AG04449 (cell line): ENCODE measurements at places on chromosomes 4 and X.

GRCh38 chr4:116016201-116016600 lies 902.8 kb upstream of the NDST4 start:
- DNase-seq = no peak

GRCh38 chr4:128574706-128575105 lies 234.8 kb upstream of the JADE1 start:
- peak; percentile 34 for DNase-seq

- no peak for DNase-seq
Observed at GRCh38 chr4:8643986-8644385, 51.4 kb downstream of the CPZ start.

GRCh38 chrX:67094061-67094460 lies 449.8 kb upstream of the AR start:
- DNase-seq = no peak

DNA sequence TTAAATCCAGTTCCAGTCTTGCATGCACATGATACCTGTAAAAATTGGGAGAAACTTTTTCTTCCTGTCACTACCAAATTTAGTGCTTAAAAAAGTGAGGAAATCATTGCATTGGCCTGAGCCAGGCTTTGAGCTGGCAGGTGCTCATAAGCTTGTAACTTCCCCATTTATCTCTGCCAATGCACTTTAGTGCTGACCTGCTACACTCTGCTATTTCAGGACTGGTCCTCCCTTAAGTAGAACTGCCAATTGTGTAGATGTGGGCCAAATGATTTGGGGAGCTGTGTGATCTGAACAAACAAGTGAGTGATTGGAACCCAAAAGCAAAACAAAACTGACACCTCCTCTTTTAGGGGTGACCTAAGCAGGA lies 51.8 kb downstream of the ZNF827 start:
- no peak for DNase-seq

DNA sequence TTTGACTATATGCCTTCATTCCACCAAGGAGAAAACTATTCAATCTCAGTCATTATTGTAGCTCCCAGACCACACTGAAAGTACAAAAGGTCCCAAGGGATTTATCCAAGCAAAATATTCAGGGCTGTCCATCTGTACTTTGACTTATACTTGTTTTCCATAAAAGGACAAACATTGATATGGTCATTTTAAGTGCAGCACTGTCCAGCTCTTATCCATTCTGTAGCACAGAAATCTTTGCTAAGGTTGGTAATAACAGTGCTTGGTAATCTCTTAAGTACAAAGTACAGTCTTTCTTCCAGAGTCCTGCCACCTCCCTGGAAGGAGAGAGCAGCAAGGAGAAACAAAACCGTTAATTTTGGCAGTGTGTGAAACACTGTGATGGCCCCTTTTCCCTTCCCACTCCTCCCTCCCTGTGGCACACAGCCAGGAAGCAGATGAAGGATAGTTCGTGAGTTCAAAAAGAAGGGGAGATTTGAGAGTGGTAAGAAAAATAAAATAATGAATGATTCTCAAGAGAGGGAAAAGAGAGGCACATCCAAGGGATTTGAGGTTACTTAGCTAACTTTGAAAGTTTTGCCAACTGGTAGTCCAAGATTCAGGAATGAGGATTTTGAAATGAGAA lies 6.8 kb upstream of the CXCL2 start:
- DNase-seq = no peak

GRCh38 chr4:188960411-188961093 lies 821.3 kb downstream of the TRIML1 start:
- DNase-seq = peak; percentile 29

DNA sequence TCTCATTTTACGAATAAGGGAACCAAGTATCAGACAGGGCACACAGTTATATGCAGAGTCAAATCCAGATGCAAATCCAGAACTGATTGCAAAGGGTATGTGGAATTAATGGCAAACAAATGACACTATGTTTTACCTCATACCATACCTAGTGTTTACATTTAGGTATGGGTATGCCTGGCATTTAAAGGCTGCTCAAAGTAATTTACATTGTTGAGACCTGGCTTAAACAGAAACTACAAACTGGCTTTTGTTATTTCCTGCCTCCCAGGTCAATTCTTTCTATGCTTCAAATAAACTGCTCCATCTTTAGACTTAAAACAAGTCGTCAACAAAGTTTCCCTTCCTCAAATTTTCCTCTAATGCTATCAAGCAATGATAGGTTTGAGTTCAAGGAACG lies 33.7 kb downstream of the ANKRD17 start:
- no peak for DNase-seq

DNA sequence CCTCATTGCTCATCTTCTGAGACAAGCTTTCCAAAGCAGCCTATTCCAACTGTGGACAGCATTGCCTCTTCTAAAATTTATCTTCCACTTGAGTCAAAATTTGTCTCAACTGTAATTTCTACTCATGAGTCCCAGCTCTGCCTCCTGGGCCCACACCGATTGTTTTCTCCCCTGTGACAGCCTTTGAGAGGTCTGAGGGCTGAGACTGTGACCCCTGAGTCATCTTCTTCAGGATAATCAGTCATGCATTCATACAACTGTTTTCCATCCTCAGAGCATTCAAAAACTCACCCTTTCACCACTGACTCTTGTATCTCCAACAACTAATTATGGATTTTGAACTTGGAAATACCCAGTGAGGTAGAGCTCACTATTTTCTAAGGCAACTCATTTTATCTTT lies 228.1 kb downstream of the EDA2R start:
- DNase-seq = no peak

DNA sequence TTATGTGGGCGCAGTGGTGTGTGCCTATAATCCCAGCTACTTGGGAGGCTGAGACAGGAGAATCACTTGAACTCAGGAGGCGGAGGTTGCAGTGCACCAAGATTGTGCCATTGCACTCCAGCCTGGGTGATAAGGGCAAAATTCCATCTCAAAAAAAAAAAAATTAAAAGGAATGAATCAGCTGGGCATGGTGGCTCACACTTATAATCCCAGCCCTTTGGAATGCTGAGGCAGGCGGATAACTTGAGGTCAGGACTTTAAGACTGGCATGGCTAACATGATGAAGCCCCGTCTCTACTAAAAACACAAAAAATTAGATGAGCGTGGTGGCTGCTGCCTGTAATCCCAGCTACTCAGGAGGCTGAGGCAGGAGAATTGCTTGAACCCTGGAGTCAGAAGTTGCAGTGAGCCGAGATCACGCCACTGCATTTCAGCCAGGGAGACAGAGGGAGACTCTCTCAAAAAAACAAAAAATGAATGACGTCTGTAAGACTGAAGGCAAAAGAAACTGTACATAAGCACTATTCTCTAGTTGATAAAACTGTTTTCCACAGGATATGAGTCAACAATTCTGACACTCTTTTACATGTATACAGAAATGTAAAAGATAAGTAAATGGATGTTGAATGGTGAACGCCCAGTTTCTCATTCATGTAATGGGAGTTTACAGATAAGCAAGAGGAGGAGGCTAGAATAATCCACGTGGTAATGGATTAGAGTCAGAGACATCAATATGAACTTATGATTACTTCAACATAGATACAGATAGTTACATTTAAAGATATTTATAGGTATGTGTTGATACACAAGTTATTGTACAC lies 22.2 kb downstream of the CENPC start:
- DNase-seq = no peak

DNA sequence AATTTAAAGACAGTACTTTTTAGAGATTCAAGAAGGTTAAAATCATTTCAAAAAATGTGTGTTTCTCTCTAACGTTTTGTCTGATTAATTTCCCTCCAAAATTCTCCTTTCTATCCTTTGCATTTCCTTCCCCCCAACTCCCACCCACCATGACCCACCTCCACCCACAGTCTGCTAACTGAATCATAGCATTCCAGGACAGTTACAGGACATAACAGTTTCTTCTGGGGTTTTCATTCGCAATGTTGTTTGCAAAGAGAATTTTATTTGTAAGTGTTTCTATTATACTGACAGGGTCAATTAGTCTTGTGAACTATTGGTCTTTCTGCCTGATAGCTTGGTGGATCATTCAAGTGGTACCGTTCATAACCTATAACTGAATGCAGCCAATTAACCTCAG lies 53.7 kb downstream of the ANAPC10 start:
- no peak for DNase-seq

- no peak for DNase-seq
Observed at GRCh38 chr4:92864096-92864495, 560.3 kb downstream of the GRID2 start.

DNA sequence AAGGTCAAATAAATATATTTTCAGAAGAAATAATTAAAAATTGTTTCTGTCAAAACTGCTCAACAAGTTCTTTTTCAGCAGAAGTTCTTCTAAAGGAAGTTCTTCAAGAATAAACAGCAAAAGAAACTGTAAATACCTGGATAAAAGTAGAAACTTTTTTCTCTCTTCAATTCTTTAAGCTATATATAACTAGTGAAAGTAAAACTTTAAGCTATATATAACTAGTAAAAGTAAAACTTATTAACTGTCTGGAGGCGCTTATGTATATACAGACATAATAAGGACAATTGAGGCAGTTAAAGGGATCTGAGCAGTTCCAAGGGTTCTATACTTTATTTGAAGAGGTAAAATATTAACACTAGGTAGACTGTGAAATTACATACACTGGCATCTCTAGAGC lies 126.9 kb downstream of the LRBA start:
- no peak for DNase-seq

GRCh38 chr4:143514497-143514896 lies 995 bp downstream of the SMARCA5 start:
- DNase-seq = no peak

- no peak for DNase-seq
Observed at GRCh38 chrX:10649265-10649664, 28.9 kb upstream of the MID1 start.

GRCh38 chrX:118824173-118824730 lies 628 bp downstream of the ZCCHC12 start:
- no peak for DNase-seq

DNA sequence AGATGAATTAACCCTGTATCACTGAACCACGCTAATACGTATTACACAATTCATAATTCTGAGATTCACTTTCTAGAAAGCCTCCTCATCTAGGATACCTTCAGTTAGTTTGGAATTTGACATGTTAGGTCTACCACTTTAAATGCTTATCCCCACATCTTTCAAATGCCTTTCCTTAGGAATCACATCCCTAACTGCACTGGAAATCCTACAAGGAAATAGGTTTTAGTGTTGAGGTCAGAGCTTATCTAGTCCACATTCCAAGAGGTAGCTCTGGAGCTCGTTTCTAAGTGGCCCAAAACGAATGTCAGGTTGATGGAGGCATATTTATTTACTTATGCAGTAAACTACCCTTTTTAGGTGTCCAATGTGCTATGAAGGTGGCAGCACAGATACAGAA lies 18.0 kb downstream of the PDHA1 start:
- DNase-seq = no peak

DNA sequence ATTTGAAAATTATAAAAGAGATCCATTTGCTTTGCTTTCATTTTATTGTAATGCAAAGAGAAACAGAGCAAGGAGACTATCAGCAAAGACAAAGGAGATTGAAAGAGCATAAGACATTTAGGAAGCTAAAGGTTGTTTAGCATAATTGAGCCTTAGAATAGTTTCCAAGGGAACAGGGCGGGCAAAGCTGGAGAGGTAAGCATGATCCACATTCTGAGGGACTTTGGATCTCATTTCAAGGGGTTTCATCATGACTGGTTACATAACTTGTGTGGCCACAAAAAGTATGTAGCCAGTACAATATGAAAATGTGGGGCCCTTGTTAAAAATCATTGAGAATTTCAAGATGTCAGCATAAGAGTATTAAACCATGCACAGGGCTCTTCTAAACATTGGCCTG lies 406.5 kb downstream of the RPA4 start:
- no peak for DNase-seq

DNA sequence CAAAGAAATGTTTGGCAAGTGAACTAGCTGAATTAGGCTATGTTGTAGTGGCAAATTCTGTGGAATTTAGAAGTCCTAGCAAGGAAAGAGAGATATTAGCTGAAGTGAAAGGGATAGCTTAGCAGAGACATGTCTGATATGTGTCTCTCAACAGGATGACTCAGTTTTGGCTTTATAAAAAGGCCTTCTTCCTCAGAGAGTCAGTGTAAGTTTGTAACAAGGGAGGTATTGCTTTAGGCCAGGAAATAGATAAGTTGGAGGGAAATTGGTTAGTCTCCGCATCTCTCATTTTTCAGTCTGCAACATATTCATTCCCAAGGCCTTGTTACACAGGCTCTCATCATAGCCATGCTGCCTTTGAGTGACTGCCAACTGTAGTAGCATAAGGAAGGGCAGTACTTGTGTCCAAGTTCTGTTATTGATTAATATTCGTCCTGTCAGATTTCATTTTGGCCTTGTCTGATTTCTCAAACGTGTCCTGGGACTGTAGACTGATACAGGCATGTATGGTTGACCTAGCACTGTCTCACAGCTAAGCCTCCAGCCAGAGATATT lies 4.0 kb downstream of the TMEM164 start:
- DNase-seq = no peak

- no peak for DNase-seq
Observed at GRCh38 chr4:65880594-65880993, 210.3 kb upstream of the EPHA5 start.

DNA sequence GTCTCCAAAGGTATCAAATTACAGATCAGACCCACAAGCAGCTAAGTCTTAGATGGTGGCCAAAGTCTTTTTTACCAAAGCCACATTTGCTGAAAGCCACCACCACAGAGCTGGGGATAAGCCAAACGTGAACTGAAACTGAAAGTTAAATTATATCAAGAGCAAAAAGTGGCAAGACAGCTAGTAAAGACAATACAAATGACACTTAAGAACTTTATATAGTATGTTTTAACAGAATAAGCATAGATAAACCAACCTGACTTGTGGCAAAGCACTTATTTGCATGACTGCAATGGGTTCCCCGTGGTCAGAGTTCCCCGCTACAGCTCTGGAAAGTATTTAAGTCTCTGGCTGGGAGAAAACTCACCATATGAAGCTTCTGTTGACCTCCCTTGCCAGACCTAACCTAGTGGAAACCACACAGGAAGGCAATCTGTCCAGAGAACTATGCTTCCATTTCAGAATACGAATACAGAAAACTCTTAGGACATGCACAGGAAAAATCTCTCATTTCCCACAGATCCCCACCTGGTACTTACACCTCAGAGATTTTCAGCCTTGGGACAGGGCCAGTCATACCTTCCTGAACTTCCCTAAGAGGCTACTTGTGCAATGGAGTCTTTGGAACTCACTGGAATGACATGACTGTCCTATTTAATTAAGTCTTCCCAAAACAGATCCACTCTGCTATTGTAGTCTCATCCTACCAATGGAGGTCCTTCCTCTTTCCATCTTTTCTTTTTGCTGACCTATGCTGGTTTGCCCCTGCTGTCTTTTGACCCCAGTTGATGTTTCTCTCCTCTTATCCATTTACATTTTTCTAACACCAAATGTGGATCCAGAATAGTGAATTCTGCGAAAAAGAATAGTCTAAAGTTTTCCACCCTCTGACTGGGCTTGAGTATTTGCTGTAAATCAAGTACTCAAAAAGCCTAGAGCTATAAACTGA lies 225.1 kb downstream of the NR3C2 start:
- DNase-seq = no peak
